NCI-H1105 treated with DMSO at 0.1 percent for 48 hours (cell line): ENCODE measurements at places on chromosomes 11 and 22.

DNA sequence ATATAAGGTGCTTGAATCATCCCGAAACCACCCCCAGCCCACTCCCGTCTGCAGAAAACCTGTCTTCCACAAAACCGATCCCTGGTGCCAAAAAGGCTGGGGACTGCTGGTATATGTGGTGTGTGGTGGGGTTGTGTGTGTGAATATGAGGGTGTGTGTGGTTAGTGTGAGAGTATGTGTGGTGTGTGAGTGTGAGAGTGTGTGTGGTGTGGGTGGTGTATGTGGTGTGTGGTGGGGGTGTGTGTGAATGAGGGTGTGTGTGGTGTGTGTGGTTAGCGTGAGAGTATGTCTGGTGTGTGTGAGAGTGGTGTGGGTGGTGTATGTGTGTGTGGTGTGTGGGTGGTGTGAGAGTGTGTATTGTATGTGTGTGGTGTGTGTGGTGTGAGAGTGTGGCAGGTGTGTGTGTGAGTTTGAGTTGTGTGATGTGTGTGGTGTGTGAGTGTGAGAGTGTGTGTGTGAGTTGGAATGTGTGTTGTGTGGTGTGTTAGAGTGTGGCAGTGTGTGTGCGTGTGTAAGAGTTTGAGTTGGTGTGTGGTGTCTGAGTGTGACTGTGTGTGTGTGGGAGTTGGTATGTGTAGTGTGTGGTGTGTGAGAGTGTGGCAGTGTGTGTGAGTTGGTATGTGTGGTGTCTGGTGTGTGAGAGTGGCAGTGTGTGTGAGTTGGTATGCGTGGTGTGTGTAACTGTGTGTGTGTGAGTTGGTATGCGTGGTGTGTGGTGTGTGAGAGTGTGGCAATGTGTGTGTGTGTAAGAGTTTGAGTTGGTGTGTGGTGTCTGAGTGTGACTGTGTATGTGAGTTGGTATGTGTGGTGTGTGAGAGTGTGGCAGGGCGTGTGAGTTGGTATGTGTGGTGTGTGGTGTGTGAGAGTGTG lies 6.5 kb downstream of the UPK3A start:
- DNase-seq = no peak

DNA sequence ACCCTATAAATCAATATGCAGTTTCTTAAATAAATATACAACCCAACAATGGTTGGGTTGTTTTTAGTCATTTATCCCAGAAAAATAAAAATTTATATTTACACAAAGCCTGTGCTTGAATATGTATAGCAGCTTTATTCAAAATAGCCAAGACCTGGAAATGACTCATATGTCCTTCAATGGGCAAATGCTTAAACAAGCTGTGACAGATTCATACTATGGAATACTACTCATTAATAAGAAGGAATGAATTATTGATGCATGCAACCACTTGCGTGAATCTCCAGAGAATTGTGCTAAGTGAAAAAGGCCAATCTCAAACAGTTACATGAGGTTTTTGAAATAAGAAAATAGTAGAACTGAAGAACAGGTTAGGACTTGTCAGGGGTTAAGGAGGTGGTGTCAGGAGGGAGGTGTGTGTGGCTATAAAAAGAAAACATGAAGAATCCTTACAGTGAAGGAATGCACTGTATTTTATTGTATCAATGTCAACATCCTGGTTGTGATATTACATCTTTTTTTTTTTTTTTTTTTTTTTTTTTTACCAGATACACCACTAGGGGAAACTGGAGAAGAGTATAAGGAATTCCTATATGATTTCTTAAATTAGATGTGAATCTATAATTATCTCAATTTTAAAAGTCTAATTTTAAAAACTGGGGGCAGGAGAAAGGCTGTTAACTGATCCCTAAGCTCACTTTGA lies 82.4 kb upstream of the CD44 start:
- DNase-seq = no peak

- DNase-seq = peak; percentile 84
Measured at GRCh38 chr11:88414385-88414861, 76.9 kb upstream of the CTSC start.

- no peak for DNase-seq
Measured at GRCh38 chr22:44182588-44183286, 2.0 kb downstream of the PARVG start.

- DNase-seq = no peak
Measured at GRCh38 chr11:110345743-110346142, 49.3 kb upstream of the RDX start.

DNA sequence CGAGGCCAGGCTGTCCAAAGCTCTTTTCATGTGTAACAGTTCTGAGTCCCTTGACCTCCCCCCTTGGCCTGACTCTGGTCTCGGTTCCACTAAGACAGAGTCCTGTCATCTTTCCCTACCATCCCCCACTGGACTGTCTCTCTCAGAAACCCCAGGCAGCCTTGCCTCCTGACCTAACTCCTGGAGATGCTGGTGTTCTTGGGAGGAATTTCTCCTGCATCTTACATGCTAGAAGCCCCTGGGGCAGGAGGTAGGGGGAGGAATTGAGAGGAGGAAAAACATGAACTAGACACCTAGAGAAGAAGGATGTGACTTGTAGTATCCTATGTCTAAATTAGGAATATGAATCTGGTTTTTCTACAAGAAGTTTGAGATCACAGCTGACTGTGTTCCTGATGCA lies 648 bp upstream of the IL18BP start:
- DNase-seq = no peak

- no peak for DNase-seq
Measured at GRCh38 chr11:46339816-46340215, 7.4 kb upstream of the DGKZ start.

DNA sequence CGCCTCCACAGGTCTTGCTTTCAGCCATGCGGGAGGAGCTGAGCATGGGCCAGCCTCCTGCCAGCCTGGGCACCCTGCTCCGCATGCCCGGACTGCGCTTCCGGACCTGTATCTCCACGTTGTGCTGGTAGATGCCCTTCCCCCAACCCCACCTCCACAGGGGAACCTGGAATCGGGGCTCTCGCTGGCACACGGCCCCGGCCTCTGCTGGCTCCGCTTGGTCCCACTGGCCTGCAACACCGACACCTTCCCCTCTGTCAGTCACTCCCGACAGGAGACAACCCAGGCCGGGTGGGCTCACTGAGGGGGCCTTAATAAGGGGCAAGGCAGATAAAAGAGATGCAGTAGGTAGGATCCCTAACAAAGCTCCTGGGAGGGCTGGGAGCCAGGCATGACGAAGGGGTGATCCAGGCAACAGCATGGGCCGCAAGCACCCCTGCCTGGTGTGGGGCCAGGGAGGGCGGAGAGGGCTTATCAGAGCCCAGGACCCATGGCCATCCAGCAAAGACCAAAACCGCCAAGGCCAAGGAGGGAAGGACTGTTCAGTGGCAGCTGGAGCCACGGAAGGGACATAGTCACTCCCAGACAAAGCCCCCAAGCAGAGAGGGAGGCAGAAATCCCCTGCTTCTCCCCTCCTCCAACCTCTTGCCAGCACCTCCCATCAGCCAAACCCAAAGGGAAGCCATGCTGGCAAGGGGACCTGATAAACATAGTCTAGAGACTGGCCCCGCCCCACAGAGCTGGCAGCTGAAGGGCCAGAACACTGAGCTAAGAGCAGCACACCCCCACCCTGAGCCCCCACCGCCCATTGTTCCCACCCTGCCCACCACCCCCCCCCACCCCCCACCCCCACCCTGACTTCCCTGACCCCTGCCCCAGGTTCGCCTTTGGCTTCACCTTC lies 8.0 kb downstream of the SLC22A12 start:
- no peak for DNase-seq

- DNase-seq = no peak
Measured at GRCh38 chr11:103007521-103007920, 52.0 kb upstream of the MMP13 start.

- DNase-seq = no peak
Measured at GRCh38 chr11:92087725-92088537, 136.7 kb upstream of the FAT3 start.

- no peak for DNase-seq
Measured at GRCh38 chr11:121431820-121432526, 20.1 kb upstream of the SORL1 start.

GRCh38 chr11:68480852-68481510 lies 20.4 kb downstream of the PPP6R3 start:
- DNase-seq = no peak

DNA sequence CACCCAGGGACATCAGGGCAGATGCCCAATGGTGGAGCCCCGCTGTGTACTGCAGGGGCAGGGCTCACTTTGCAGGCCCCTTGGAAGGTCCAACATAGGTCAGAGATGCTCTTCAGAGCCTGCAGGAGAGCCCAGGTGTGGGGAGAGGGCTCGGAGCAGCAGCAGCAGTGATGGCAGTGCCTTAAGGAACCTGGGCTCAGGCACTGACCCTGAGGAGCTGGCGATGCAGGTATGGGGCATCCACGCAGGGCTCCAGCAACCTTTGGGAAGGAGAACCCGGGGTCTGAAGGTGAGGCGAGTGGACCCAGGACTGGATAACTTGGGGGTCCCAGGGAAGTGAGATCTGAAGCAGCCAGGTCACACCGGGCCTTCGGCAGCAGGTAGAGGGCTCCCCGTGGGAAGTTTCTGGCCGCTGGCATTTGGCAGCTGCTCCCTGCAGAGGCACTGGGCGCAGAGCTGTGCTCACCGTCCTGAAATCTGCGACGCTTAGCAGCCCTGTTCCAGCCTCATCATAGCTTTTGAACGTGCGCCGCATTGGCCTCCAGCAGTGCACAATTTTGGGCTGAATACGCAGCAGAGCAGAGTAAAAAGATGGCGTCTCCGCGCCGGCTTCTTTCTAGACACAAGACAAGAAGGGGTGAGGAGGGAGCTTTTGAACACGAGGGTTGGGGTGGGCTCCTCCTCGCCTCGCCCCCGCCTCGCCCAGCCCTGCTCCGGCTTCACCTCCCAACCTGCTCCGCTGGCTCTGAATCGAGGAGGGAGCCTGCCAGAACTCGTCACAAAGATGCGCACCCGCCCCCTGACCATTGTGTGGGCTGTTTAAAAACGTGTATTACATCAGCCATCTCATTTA lies 118.8 kb downstream of the MPPED1 start:
- no peak for DNase-seq

DNA sequence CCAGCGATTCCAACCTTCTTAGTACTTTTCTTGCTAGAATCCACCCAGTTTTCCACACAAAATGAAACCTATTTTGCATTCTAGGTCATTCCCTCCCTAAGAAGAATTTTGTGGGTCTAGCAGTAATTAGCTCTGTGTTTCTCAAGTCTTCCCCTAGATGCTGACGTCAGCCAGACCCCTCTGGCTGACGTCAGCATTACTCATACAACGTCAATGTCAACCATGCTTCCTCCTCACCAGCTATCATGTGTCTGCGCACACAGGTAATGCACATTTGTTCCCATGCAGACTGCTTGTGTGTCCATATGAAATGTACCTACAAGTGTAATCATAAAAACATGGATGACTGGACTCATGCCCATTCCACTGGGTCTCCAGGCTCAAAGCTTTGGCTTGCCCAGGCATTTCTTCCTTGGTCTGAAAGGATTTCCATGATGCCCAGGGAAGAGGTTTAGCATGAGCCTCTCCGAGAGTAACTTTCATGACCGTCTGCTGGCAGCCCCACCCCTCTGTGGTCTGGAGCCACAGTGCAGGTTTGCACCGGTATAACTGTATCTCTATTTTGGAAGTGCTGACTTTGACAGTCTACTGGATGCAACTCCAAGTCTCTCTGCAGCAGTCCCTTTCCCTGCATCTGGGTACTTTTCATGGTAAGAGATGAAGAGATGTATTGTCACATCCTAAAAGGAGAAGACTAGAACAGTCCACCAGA lies 58.6 kb downstream of the DSCAML1 start:
- DNase-seq = no peak

DNA sequence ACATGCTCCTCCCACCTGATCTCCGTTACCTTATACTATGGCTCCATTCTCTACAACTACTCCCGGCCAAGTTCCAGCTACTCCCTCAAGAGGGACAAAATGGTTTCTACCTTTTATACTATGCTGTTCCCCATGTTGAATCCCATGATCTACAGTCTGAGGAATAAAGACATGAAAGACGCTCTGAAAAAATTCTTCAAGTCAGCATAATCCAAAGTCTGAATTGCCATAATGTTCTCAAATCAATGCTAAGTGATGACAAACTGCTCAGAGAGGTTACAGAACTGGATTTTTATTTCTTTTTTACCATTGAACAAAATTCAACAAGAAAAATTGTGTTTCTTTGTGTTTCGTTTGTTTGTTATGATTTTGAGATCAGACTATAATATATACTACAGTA lies 7.6 kb downstream of the OR9G4 start:
- no peak for DNase-seq

DNA sequence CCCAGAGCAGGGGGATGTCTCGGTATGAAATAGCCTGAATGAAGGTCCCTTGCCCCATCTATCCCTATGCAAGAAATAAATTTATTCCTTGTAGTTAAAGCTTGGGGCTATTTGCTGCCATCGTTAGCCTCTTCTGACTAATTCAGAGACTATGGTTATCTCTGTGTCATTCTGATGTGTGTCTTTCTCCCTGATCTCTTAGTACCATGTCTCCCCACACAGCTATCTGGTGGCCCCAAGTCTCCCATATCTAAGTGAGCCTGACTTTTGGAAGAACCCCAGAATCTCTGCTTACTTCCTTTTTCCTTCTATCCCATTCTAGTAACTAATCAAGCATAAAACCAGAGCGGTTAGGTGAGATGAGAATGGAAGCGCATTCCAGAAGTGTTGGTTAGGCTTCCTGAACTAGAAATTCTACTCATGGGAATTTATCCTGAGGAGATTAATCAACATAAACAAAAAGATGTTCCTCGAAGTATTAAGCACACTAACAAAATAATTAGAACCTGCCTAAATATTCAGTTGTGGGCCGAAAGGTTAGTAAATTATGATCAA lies 71.4 kb upstream of the BMAL1 start:
- DNase-seq = no peak

GRCh38 chr11:113274713-113275582 lies 39.4 kb upstream of the TTC12 start:
- DNase-seq = no peak

DNA sequence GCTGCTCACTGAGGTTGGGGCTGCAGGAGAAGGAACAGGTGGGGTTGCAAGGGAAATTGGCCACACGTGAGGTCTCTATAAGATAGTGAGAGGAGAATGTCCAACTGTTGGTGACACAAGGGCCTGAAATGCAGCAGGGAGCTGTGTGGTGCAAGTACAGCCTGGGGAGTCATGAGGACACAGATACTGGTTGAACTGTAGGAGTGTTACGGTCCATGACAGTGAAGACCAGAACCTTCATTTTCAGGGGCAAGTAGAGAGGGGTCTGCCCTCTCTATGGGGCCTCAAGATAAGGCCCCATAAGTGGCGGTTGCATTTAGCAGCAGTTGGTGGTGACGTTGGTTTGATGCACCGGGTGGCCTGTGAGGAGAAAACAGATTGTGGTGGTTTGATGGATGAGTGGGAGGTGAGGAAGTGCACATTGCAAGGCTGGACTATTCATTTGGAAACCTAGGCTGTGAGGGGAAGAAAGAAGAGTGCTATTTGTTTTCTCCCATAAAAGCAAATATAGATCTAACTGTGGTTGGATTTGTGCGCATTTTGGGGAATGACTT lies 39.4 kb downstream of the MICAL2 start:
- no peak for DNase-seq

- DNase-seq = no peak
Measured at GRCh38 chr22:25208743-25209505, 9.3 kb downstream of the CRYBB3 start.
